ENCODE measurements at places on chromosomes 2 and 18.

DNA sequence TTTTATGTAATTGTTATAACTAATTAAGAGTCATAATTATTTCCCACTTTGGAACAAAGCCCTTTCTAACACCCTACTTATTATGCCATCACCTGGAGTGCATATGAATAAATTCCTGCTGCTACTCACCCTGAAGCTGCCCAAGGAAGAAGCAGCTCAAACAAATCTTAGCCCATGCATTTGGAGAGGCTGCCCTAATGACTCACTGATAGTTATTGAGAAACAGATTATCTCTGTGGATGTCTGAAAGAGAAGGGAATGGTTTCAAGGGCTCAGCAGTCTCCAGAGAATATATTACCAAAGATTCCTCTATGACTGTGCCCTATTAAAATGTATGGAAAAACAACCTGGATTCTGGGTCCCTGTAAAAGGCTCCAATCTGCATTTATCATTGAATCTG, 81.0 kb downstream of the GPR39 start:
- DNase-seq, result no peak

GRCh38 chr2:102437122-102437521, 14.2 kb downstream of the IL18RAP start:
- no peak for DNase-seq

DNA sequence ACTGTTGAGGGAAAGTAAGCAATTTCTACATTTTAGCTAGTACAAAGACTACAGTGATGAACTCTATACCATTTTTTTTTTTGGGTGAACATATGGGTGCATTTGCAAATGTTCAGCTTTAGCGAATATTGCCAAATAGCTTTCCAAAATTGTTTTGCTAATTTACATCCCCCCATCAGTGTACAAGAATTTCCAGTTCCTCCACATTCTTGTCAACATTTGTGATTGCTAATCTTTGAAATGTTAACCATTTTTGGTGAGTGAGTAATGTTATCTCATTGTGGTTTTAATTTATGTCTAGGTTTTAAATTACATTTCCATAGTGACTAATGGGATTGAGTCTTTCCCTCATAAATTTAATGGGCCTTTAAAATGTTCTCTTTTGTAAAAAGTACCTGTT, 16.4 kb upstream of the CNRIP1 start:
- no peak for DNase-seq

DNA sequence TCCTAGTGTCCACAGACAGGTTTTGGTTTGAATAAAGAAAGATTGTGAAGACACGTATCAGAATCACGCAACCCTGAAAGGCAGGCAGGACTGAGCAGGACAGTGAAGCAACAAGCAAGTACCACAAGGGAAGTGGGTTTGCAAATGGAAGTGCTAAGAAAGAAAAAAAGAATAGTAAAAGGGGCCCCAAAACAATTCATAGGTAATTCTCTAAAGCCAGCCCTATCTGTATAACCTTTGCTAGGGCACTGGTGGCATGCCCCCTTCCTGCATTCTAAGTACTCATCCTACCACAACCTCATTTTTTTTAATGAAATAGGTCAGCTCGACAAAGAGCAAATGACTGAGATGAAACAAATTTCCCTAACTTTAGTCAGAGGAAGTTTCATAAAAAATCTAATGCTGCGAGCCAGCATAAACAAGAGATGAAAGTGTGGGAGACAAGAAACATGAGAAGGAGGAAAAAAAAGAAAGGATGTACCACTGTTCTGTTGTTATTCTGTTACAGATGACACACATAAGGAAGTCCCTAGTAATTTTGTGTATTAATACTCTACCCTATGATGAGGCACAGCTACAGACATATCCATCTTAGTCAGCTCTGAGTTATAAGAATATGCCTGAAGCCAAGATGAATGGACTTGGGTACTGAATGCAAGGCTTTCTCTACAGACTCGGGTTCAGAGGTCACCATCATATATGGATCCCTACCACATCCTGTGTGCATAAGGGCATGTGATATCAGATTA, 32.2 kb downstream of the IKZF2 start:
- DNase-seq, result peak; percentile 12

- no peak for DNase-seq
These were observed 158.9 kb upstream of the SLC14A2 start for GRCh38 chr18:45456090-45457021.

DNA sequence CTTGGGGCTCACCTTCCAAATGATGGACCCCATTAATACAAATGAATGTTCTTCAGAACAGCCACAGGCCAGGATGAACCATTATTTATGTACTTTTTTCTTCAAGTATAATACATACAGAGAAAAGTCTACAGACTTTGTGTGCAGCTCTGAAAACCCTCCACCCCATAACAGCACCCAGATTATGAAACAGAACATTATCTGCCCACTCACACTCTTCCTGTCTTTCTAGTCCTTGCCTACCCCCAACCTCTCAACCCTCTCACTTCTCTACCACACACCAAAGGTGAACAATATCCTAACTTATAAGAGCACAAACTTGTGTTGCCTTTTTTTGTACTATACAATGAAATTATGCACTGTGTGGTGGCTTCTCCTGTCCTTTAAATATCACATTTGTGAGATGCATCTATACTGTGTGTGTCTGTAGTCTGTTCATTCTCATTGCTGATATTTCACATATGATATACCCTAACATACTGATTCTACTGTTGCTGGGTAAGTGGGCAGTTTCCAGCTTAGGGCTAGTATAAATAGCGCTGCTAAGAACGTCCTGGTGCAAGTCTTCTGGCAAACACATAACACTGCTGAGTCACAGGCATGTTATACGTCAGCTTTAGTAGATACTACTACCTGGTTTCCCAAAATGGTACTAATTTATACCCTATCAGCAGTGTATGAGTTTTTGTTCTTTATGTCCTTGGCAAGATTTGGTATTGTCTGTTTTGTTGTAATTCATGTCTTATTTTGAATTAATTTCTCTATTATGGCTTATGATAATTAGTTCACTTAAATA, 1.0 kb upstream of the NPHP1 start:
- DNase-seq, result no peak

DNA sequence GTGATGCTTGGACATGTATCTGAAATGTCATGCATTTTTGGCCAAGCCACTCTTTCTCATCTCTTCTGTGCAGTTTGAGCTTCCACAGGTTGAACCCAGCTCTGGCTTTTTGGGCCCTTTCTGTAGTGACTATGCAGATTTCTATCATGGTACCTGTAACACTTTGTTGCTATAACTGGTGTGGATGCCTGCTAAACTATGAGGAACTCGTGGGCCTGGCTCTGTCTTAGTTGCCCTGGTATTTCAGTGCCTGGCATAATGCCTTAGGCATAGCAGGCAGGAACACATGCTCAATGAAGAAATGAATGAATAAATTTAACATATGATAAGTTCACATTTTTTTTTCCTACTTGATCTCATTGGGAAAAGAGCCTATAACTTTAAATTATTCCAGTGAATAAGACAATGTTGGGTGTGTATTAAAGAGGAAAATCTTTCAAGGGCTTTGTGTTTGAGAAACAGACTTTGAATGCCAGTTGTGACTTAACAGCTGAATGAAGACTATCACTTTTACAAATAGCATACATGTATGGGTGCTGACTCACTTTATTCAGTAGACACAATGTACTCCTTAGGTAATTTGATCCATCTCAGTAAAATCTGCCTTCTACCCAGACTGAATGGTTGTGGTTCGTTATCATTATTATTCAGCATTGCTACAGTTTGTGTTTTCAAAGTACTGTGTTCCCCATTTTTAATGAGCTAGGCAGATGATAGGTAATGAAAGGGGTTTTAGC, 86.4 kb upstream of the MAP4K3 start:
- DNase-seq, result no peak

- DNase-seq, result no peak
These were observed 137.6 kb downstream of the MYO1B start for GRCh38 chr2:191382801-191383200.

GRCh38 chr2:55929476-55929875, 5.9 kb upstream of the EFEMP1 start:
- no peak for DNase-seq

GRCh38 chr2:231613331-231613662, 20.6 kb downstream of the TEX44 start:
- DNase-seq, result no peak

GRCh38 chr18:28823506-28824182, 646.7 kb upstream of the CDH2 start:
- no peak for DNase-seq

- DNase-seq, result no peak
These were observed 65.0 kb downstream of the ZNF385B start for GRCh38 chr2:179796213-179797007.

DNA sequence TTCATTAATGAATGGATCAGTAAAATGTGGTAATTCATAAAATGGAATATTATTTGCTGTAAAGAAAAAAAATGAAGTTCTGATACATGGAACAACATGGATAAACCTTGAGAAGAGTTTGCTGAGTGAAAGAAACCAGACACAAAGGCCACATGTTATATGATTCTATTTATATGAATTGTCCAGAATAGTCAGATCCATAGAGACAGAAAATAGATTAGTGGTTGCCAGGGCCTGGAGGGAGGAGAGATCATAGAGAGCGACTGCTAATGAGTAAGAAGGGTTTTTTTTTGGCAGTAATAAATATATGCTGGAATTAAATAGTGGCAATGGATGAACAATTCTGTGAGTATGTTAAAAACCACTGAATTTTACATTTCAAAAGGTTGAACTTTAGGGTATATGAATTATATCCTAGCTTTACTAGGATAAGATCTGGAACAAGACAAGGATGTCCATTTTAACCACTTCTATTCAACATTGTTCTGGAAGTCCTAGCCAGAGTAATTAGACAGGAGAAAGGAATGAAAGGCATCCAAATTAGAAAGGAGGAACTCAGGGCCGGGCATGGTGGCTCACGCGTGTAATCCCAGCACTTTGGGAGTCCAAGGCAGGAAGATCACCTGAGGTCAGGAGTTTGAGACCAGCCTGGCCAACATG, 48.8 kb downstream of the MAPRE2 start:
- DNase-seq, result no peak

DNA sequence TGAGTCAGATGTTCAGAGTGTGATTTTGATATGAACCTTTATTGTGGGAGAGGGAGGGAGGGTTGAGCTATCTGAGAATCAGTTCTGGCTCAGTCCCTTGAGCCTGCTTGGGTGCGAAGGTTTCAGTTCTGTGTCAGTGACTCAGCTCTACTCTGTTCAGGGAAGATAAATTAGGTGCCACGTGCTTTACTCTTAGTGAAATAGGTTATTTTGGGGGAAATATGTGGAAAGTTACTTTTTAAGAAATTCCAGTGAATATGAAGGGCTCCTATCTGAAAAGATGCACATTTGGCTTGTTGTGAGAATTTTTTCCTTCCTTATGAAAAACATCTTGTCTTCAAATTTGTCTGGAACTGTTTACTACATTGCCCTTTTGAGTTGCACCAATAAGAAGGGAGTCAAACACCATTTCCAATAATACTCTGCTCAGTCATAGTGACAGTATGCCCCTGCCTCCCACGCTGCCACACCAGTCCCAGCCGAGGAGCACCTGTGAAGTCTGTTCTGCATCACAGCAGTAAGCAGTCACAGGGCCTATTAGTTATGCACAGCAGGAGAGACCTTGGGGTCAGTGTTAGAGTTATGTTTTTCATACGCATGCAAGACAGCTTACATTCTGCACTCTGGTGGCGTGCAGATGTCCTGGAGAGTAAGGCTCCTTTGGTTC, 32.8 kb upstream of the DNAH7 start:
- peak; percentile 34 for DNase-seq

DNA sequence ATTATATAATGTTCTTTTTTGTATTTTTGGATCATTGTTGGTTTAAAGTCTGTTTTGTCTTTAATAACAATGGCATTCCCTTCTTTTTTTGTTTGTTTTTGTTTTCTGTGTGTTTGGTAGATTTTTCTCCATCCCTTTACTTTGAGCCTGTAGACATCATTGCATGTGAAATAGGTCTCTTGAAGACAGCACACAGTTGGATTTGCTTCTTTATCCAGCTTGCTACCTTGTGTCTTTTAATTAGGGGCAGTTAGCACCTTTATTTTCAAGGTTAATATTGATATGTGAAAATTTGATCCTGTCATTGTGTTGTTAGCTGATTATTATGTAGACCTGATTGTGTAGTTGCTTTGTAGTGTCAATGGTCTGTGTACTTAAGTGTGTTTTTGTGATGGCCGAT, 235.7 kb downstream of the KCNJ3 start:
- DNase-seq, result no peak

DNA sequence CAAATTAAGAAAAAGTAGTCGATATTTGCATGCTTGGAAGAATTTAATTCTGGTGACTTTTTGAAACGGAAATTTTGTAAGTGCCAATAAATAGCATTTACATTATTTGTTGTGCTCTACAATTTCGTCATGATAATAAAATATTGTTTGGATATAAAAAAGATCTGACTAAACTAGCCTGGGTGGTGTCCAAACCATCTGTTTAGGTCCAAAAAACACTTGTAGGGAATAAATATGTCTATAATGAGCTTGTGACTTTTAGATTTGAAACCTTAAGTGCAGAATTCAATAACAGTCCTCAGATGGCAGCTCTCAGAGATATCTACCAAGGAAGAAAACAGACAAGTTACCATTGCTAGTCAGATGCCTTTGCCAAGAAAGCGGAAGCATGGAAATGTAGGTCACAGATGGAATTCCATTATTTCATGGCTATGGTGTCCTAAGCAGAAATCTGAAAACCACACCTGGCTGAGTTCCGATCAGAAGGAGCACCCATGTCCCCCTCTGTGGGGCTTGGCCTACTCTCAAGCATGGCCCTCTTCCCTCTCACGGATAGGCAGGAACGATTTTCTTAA, 731.1 kb downstream of the RNF144A start:
- no peak for DNase-seq

- DNase-seq, result no peak
These were observed 182.1 kb upstream of the PID1 start for GRCh38 chr2:229453230-229453629.

DNA sequence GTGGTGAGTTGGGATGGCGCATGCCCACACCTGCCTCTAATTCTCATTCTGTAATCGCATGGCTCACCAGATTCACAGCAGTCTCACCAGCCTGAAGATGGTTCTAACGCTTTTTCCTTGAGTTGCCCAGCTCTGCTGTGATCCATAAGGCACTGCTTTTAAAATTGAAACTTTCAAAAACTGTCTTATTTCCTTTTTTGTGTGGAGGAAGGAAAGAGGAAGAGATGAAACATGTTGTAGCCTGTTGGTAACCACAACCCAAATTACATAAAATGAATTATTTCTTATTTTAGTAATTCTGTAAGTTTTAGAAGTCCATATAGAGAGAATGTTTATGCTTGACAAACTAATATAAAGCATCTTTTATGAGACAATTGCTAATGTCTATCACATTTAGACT, 165.4 kb downstream of the RBM43 start:
- DNase-seq, result no peak

- no peak for DNase-seq
These were observed 72.2 kb downstream of the PLB1 start for GRCh38 chr2:28568036-28568435.

DNA sequence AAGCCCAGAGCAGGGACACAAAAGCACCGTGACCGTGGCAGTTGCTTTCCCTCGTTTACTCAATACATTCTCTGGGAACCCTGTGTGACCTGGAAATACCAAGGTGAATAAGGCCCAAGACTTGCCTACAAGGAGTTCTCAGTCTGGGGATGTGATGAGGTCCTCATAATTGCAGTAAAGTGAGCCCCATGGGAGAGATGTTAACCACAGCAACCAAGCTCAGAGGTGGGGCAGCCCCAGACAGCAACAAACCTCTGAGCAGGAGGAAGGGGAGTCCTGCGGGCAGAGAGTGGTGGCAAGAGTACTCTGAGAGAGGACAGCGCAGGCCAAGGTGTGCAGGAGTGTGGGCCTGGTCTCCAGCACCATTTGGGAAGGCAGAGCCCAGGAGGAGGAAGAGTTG, 91.6 kb downstream of the TTC32 start:
- DNase-seq, result no peak
